ENCODE measurements at places on chromosomes 2 and 18.

DNA sequence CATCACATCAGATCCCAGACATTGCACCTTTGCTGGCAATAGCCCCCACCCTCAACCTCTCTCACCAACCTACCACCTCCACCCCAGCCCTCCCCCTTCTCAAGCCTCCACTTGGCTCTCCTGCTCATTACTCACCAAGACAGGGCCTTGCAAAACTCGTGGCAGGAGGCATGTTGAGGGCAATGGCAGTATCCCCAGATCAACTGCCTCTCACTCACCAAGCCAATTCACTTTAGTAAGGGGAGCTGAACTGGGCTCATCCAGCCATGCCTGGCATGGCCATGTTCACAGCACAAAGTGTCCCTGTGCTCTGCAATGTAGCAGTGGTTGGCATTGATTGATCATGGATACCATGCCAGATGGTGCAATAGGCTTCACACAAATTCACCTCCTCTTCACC is 46.3 kb upstream of the TEX51 start:
- no peaks in the 10 kb centered on the region for H3K4me1 ChIP-seq
- no peaks in the 10 kb centered on the region for H3K36me3 ChIP-seq
- DNase-seq: no peak
- no peaks in the 10 kb centered on the region for H3K27me3 ChIP-seq

- H3K4me3 ChIP-seq: no peak overlapping the region
- no peak overlapping the region for H3K27ac ChIP-seq
- H3K36me3 ChIP-seq: no peaks in the 10 kb centered on the region
- no peak for DNase-seq
Observed at GRCh38 chr18:5107988-5108387, 89.1 kb downstream of the AKAIN1 start.

GRCh38 chr2:158772306-158773078 is 22.6 kb upstream of the DAPL1 start:
- DNase-seq: no peak
- H3K4me3 ChIP-seq: no peak overlapping the region
- H3K36me3 ChIP-seq: no peaks in the 10 kb centered on the region

DNA sequence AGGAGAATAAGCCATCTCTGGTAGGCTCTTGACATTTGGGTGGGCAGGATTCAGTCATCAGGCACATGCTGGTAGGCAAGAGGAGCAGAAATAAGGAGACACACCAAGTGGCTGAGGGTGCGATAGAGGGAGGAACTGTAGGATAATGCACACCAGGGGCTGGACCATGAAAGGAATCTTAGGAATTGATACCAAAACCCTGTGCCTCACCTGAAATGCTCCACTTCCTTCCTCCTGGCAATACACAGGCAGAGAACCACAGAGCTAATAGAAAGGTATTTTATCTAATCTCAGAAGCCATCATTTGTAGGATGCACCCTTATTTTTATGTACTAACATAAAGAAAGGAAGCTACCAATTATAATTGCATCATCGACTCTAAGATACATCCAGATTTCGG is 4.4 kb upstream of the CYP1B1 start:
- H3K27ac ChIP-seq: no peak overlapping the region
- no peaks in the 10 kb centered on the region for H3K36me3 ChIP-seq
- H3K27me3 ChIP-seq: no peaks in the 10 kb centered on the region

GRCh38 chr18:77035380-77036187 is 97.0 kb downstream of the MBP start:
- no peaks in the 10 kb centered on the region for H3K36me3 ChIP-seq
- H3K4me1 ChIP-seq: no peaks in the 10 kb centered on the region
- H3K4me3 ChIP-seq: no peak overlapping the region
- DNase-seq: no peak
- no peak overlapping the region for H3K27ac ChIP-seq

DNA sequence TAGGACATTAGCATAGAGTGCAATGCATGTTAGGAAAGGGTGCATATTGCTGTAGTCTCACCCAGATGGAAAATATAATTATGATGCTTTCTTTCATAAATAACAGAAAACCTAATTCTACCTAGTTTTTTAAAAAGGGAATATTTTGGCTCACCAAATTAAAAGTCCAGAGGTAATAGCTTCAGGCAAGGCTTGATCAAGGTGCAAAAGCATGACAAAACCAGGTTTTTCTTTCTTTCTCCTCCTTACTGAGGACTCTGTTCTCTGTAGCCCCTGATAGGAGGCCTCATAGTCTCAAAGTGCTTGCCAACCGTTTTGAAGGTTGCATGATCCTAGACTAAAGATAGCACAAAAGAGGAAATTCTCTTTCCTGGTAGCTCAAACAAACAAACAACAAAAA is 349.9 kb downstream of the CTNNA2 start:
- H3K4me1 ChIP-seq: no peaks in the 10 kb centered on the region
- no peaks in the 10 kb centered on the region for H3K36me3 ChIP-seq
- no peak overlapping the region for H3K4me3 ChIP-seq
- DNase-seq: no peak

GRCh38 chr18:34623557-34623956 is 86.5 kb upstream of the DTNA start:
- no peaks in the 10 kb centered on the region for H3K27me3 ChIP-seq
- H3K27ac ChIP-seq: no peak overlapping the region
- DNase-seq: no peak
- H3K4me1 ChIP-seq: no peaks in the 10 kb centered on the region

- H3K4me1 ChIP-seq: no peaks in the 10 kb centered on the region
- DNase-seq: no peak
- no peaks in the 10 kb centered on the region for H3K27me3 ChIP-seq
Observed at GRCh38 chr2:207363761-207364290, 165.9 kb upstream of the CREB1 start.

DNA sequence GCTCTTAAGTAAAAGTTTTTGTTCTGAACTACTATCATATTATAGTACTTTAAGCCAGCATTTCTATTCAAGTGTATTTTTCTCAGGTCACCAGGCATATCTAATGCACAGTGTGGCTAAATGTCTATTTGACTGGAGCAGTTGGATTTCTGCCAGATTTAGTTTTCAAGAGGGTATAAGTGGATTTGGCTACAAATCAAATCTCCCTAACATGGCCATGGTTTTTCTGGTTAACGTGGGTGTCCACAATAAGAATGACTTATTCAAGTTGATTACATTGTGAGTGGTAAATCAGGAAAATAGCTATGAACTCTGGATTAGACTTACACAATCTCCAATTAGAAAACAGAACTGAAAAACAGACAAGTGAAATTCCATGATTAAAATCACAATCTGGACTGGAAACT is 5.7 kb upstream of the CHN1 start:
- no peak for DNase-seq
- no peak overlapping the region for H3K4me3 ChIP-seq
- no peaks in the 10 kb centered on the region for H3K4me1 ChIP-seq
- H3K27me3 ChIP-seq: no peaks in the 10 kb centered on the region
- no peaks in the 10 kb centered on the region for H3K36me3 ChIP-seq

DNA sequence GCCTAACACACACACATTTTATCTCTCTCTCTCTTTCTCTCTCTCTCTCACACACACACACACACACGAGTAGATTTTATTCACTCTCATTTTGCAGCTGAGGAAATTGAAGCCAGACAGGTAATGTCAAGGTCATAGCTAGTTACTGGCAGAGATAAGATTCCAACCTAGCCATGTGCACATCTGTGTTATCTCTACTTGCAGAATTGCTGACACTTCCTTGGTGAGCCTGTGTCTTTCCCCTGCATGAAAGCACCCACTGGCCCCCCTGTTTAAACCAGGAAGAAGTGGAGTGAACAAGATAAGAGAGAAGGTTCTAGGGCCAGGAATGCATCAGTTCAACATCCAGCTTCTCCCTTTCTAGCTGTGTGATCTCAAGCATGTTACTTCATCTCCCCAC is 423.7 kb downstream of the TXNL1 start:
- no peak overlapping the region for H3K4me3 ChIP-seq
- no peaks in the 10 kb centered on the region for H3K4me1 ChIP-seq
- no peaks in the 10 kb centered on the region for H3K36me3 ChIP-seq

Measured in uterus (tissue), 4 donors.